ENCODE measurements at places on chromosomes 4 and X.

DNA sequence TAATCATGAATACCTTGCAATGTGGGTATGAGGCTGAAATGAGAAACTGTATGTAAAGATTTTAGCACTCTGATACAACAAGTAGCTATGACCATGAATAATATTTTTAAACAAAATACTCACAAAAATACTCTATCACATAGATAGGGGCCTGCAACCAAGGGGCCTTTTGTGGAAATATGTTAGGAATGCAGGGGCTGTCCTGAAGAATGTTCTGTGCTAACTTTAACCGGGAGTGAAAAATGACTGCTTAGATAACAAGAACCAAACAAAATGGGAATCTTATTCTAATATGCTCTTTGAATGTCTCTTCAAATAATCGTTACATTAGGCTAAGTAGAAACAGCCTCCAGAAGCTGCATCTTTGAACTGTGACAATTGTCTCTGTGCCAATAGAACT lies 37.9 kb upstream of the GYPA start:
- DNase-seq, result no peak

DNA sequence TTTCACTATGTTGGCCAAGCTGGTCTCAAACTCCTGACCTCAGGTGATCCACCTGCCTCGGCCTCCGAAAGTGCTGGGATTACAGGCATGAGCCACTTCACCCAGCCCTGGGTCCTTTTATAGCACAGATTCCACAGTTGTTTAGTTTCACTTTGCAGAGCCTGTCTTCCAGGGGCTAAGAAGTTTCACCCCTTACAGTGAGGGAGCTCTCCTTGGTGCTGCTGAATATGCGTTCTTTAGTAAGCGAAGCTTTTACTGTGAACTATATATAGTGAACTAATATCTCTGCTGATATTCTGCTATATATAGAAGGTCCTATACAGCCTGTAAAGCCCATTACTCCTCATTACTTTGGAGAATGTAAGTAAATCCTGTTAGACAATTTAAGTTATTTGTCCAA lies 4.2 kb downstream of the TCEAL6 start:
- DNase-seq, result no peak

- no peak for DNase-seq
These were observed 126.9 kb upstream of the NRK start for GRCh38 chrX:105695451-105695850.

- peak; percentile 7 for DNase-seq
These were observed 152.7 kb upstream of the AADAT start for GRCh38 chr4:170242471-170242870.

- DNase-seq, result no peak
These were observed 8.0 kb downstream of the REELD1 start for GRCh38 chr4:146222313-146222712.

DNA sequence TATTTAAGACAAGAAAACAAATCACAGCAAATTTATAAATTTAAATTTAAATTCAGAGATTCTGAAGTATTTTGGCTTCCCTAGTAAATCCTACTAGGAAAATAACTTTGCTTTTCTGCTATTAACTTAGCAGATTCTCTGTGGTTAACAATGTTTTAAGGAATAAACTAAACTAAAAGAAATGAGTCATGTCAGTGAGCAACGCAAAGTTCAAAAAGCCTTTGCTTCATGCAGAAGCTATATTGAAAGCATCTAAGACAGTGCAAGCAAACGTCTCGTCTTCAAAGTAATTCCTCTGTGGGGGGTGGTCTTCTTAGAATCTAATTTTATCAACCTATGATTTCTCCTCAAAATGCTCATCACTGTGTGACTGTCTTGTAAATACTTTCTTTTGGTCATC lies 30.1 kb downstream of the GABRB1 start:
- no peak for DNase-seq

GRCh38 chr4:152936446-152937335 lies 568 bp downstream of the FHDC1 start:
- no peak for DNase-seq

- DNase-seq, result no peak
These were observed 103.2 kb downstream of the KLHL8 start for GRCh38 chr4:87117051-87117731.

- no peak for DNase-seq
These were observed 13.0 kb upstream of the RHOH start for GRCh38 chr4:40183615-40184411.

- DNase-seq, result no peak
These were observed 1.5 kb downstream of the EREG start for GRCh38 chr4:74366367-74366911.

GRCh38 chr4:649751-650310 lies 24.2 kb downstream of the ATP5ME start:
- no peak for DNase-seq

DNA sequence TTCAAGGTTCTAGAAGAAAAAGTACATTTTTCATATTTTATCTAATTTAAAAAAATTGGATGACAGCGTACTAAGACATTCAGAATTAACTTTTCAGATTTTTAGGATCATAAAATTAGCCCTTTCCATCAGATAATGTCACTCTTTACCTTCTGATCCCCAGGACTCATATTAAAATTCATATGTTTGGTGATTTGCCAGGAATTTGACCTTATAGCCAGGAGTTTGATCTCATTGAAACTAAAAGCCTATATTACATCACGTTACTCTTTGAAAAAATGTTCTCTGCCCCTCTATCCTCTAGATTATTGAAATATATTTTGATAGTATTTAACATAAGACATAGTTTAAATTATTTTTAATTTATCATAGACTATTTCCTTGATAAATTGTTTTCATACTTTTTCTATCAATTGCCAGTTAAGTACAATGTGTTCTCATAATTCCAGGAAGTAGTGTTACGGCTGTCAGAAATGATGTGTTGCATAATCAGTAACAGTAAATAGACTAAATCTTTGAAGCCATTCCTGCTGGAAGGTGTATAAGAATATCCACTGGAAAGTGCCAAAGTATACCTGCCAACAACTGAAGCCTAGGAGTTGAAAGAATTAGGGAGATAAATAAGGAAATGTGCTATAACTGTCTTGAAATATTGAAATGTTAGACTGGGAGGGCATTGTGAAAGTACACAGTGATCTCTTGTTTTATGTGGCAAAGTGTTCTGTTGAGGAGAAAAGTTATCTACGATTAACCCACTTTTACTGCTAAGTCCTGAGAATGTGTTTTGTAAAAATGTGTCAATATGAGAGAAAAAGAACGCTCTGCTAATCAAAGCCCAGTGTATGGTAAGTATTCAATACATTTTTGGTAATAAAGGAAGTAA lies 32.9 kb upstream of the PDGFC start:
- DNase-seq, result no peak

- DNase-seq, result no peak
These were observed 11.9 kb upstream of the MAOA start for GRCh38 chrX:43644124-43644701.

DNA sequence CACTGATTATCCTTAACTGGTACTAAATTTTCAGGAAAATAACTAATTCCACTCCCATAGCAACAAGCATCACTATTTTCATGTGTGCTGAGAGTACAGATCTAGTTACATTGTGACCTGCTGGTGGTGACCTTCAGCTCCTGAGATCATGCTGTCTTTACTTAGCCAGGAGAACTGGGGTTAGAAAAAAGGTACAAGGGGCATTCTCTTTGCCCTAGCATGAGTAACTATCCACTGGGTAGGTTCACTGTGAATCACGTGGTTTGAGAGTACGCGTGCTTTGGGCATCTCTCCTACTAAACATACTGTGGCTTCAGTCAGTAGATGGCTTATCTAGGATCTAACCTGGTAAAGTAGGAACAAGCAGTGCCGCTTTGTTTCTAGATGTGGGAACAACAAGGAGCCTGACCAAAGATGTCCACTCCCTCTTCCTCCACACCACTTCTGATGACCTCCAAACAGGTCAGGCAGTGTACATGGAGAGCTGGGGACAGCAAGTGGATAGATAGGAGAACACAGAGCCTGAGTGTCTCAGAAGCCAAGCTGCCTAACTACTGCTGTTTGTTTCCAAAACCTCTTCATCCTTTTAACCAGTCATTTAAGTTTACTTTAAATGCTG lies 90.2 kb downstream of the CBR4 start:
- no peak for DNase-seq

DNA sequence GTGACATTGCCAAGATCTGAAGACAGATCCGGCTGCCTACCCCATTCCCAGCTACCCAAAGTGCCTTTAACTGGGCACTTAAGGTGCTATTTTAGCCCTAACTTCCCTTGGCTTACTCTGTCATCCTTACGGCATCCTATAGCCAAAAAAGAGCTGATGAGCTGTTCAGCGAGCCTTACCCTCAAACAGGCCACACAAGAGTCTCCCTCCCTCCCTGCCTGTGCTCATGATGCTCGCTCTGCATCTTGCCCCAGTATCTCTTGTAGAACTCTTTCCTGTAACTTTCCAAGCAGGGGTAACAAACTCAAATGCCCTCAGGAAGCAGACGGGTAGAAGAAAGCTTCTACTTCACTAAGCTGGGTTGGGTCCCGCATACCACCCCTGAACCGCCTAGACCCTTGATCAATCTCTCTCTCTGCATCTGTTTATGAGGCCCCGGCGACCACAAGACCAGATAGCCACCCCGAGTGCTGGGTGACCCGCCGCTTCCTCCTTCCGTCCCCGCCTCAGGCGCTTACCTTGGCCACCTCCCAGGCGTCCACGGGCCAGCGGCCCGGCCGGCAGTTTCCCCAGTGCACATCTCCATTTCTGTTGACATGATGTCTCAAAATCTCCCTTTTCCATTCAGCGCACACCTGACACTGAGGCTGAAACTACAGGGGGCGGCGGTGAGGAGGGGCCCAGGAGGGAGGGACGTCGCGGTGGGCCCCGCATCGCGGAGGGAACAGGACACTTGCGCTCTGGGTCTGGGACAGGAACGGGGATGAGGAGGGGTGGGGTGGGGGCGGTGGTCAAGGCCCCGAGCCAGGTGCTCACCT lies 663 bp downstream of the CXorf38 start:
- DNase-seq, result peak; percentile 2

GRCh38 chr4:94965852-94966251 lies 208.1 kb downstream of the BMPR1B start:
- DNase-seq, result no peak

DNA sequence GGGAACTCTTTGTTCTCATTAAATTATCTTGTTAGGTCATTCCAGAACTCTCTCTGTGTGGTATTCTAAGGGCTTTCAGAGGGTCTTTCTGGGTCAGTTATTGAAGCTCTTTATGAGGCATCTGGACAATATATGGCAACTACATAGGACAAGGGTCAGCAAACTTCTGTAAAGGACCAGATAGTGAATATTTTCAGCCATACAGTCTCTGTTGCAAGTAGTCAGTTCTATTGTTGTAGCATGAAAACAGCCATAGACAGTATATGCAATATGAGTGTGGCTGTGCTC lies 35.1 kb downstream of the HADH start:
- no peak for DNase-seq

DNA sequence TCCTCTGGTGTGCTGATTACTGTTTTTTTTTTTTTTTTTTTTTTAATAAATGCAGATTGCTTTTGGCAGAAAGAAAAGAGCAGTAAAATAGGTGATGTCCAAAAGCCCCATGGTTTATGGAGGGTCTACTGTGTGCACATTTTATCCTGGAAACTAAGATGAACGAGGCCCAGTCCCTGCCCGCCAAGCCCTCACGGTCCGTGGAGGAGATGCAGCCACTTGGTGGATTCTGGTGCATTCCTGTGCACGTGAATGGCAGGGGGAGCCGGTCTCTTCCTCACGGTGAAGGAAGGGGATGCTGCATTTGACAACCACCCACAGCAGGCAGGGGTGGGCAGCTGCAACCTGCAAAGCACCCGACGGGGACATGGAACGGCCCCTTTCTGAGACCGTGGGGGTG lies 100.2 kb upstream of the AFAP1 start:
- no peak for DNase-seq

- DNase-seq, result no peak
These were observed 219.1 kb downstream of the THOC2 start for GRCh38 chrX:123513585-123514278.

- peak; percentile 60 for DNase-seq
These were observed 13.1 kb downstream of the NAT8L start for GRCh38 chr4:2071912-2072867.

- DNase-seq, result no peak
These were observed 1127.6 kb downstream of the ADGRL3 start for GRCh38 chr4:62327612-62328297.

- DNase-seq, result peak; percentile 97
These were observed at the start of gene EFNB1 for GRCh38 chrX:68828740-68829581. TSS of gene EFNB1 (plus strand) at chrX:68829021. CDS start at chrX:68829777, 756 bp downstream.

- no peak for DNase-seq
These were observed 1317.6 kb downstream of the ADGRL3 start for GRCh38 chr4:62517716-62518115.

DNA sequence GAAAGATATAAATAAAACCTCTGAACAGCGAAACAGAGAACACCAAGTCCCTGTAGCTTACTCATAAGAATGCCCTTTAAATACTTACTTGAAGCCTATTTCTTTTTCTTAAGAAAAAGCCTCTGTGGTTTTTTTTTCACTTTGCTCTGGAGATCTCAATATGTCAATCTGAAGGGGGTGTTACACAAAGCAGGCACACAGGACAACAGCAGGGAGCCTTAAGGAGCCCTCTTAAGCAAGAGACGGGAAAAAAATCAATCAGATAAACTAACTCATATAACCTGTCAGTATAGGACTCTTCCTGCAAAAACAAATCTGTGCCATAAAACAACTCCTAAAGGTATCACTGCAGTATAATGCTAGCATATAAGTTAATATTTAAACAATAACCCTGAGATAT lies 611.1 kb upstream of the ATOH1 start:
- no peak for DNase-seq

DNA sequence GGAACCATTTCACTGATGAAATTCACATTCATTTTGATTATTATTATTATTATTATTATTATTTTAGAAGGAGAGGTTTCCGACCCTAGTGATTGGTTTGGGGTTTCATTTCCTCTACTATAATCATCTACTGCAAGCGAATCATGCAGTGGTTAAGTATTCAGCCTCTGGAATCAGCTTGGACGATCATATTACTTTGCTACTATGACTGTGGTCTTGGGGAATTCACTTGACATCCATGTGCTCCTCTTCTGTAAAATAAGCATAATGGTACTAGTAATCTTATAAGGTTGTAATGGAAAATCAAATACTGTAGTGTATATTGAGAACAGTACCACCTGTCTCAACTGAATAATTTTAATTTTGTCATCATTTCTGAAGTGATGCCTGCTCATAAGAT lies 132.1 kb upstream of the SLC4A4 start:
- DNase-seq, result no peak

DNA sequence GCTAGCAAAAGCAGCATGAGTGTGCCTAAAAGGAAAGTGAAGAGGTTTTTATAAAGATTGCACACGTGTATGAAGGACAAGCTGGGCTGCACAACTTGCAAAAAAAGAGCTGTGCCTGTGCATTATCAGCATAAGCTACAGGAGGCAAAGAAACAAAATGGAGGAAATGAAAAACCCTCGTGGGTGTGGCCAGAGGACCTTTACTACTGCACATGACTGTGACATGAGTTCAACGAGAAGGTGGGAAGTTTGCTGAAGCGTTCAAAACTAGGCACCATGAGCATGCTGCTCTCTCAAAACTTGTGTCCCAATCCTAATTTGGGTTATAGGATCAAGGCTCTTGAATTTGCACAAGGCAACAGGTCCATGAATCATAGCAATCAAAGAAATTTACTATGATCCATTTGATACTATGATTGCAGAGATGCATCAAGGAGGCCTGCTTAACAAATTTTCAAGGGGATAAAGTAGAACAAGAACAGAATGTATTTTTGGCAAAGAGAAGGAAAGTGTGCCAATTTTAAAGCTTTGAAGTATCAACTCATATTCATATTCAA lies 38.1 kb upstream of the CXorf38 start:
- no peak for DNase-seq

GRCh38 chrX:115561605-115562479 lies 868 bp downstream of the PLS3 start:
- DNase-seq, result peak; percentile 43

- DNase-seq, result no peak
These were observed 168.4 kb downstream of the KCNIP4 start for GRCh38 chr4:21780148-21780547.
